ENCODE measurements at places on chromosomes 16 and 17.

DNA sequence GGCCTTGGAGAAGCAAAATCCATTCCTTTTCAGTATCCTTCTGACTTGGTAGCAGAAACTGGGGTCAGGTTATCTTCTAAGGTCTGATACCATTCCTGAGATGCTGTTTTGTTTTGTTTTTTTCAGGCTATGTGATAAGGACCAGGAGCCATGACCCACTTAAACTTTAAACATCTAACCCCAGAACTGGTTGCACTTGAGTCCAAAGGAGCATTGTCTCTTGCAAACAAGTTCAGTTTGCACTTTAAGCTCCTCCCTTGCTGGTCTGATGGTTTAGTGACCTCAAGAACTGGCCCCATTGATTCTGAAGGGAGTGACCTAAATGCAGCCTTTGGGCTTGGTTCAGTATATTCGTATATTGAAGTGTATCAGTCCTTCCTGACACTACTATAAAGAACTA lies 75.2 kb downstream of the ERCC4 start:
- DNase-seq: no peak
- H3K4me3 ChIP-seq: no peak overlapping the region
- H3K27ac ChIP-seq: no peak overlapping the region
- no peaks in the 10 kb centered on the region for H3K27me3 ChIP-seq
- H3K36me3 ChIP-seq: no peaks in the 10 kb centered on the region
- H3K4me1 ChIP-seq: no peaks in the 10 kb centered on the region

GRCh38 chr17:72604518-72604917 lies 483.7 kb downstream of the SOX9 start:
- H3K27me3 ChIP-seq: no peaks in the 10 kb centered on the region
- H3K27ac ChIP-seq: no peak overlapping the region
- H3K4me1 ChIP-seq: peaks cover 5% of the 10 kb centered on the region
- H3K36me3 ChIP-seq: no peaks in the 10 kb centered on the region

GRCh38 chr17:60534613-60535157 lies 8.6 kb upstream of the APPBP2 start:
- H3K36me3 ChIP-seq: no peaks in the 10 kb centered on the region
- H3K27me3 ChIP-seq: no peaks in the 10 kb centered on the region

GRCh38 chr16:4580250-4580649 lies 24.1 kb downstream of the C16orf96 start:
- no peaks in the 10 kb centered on the region for H3K4me1 ChIP-seq
- no peaks in the 10 kb centered on the region for H3K27me3 ChIP-seq
- no peak overlapping the region for H3K27ac ChIP-seq
- no peaks in the 10 kb centered on the region for H3K36me3 ChIP-seq
- no peak for DNase-seq

GRCh38 chr16:12458591-12459358 lies 344.9 kb downstream of the CPPED1 start:
- no peaks in the 10 kb centered on the region for H3K4me1 ChIP-seq
- H3K36me3 ChIP-seq: no peaks in the 10 kb centered on the region
- H3K27ac ChIP-seq: peak overlapping the region; percentile 17
- no peak for DNase-seq
- H3K4me3 ChIP-seq: no peak overlapping the region

DNA sequence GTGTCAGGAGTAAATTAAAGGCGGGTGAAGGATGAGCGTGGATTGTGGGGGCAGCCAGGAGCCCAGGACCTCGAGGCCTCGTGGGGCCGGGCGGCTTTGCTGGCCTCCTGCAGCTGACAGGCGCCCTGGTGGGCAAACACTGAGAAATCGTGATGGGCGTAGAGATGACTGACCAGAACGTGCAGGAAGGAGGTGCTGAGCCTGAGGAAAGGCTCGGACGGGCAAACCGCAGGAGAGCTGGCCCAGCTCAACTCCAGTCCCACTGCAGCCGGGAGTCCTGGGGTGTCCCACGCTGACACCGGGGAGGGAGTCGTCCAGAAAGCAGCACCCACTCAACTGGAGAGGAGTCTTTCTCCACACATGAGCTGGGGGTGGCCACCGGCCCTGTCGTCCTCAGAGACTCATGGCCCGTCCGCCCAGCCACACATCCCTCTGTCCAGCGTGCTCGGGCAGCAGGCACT lies 36.9 kb downstream of the METRNL start:
- H3K27ac ChIP-seq: no peak overlapping the region
- no peaks in the 10 kb centered on the region for H3K36me3 ChIP-seq
- DNase-seq: no peak
- peaks cover 4% of the 10 kb centered on the region for H3K27me3 ChIP-seq

- no peaks in the 10 kb centered on the region for H3K27me3 ChIP-seq
- DNase-seq: no peak
- no peak overlapping the region for H3K4me3 ChIP-seq
Measured at GRCh38 chr17:47665655-47666054, 15.9 kb downstream of the KPNB1 start.

DNA sequence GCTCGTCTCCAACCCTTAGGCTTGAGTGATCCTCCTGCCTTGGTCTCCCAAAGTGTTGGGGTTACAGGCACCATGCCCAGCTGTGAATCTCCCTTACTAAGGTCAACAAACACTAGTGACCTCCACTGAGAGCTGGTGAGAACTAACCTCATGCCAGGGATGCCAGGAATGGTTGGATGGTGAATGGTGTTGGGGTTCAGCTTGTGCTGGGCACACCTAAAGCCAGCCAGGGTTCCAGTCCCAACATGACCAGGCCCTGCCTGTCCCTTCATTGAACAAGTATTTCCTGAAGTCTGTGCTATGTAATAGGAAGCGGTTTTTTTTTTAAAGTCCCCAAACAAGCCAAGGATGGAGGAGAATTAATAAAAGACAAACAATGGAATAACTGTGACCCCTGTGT lies 56.0 kb upstream of the TOB1 start:
- H3K27ac ChIP-seq: peak overlapping the region; percentile 88
- DNase-seq: no peak
- peaks cover 39% of the 10 kb centered on the region for H3K4me1 ChIP-seq
- H3K36me3 ChIP-seq: no peaks in the 10 kb centered on the region

- H3K4me1 ChIP-seq: no peaks in the 10 kb centered on the region
- no peak overlapping the region for H3K4me3 ChIP-seq
- no peak overlapping the region for H3K27ac ChIP-seq
Measured at GRCh38 chr16:5508371-5508770, 410.8 kb upstream of the EEF2KMT start.

DNA sequence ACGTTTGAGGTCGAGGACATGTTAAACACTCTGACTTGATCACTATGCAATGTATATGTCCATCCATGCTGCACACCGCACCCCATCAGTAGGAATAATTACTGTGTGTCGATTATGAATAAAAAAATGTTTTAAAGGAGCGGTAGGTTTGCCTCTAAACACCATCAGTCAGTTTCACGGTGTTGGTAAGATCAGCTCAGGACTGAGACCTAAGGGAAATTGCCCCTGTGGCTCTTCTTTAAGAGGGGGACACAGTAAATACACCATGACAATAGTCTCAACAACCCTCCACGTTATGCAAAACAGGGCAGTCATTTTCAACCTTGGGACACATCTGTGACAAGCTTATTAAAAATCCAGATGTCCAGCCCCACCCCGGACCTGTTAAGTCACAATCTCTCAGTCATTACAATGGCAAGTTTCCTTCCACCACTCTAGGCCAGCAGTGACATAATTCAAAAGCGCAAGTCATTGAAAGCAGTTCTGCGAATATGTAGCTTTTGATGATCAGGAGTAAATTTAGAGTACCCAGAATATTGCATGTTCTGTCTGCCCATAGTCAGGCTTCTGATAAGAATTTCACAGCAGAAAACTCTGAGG lies 1.2 kb downstream of the ATMIN start:
- H3K4me3 ChIP-seq: peak overlapping the region; percentile 73
- H3K36me3 ChIP-seq: no peaks in the 10 kb centered on the region
- DNase-seq: peak; percentile 19
- H3K4me1 ChIP-seq: no peaks in the 10 kb centered on the region

- H3K36me3 ChIP-seq: no peaks in the 10 kb centered on the region
- no peaks in the 10 kb centered on the region for H3K4me1 ChIP-seq
- no peak for DNase-seq
- H3K4me3 ChIP-seq: no peak overlapping the region
Measured at GRCh38 chr17:379531-380465, 27.2 kb upstream of the RPH3AL start.

- DNase-seq: no peak
- H3K36me3 ChIP-seq: no peaks in the 10 kb centered on the region
- no peak overlapping the region for H3K4me3 ChIP-seq
- H3K27ac ChIP-seq: no peak overlapping the region
Measured at GRCh38 chr16:20944861-20945574, 44.4 kb downstream of the LYRM1 start.

GRCh38 chr17:17663160-17664063 lies 17.8 kb upstream of the RAI1 start:
- H3K36me3 ChIP-seq: no peaks in the 10 kb centered on the region
- H3K4me3 ChIP-seq: no peak overlapping the region
- H3K27ac ChIP-seq: no peak overlapping the region
- peak; percentile 43 for DNase-seq
- no peaks in the 10 kb centered on the region for H3K27me3 ChIP-seq

DNA sequence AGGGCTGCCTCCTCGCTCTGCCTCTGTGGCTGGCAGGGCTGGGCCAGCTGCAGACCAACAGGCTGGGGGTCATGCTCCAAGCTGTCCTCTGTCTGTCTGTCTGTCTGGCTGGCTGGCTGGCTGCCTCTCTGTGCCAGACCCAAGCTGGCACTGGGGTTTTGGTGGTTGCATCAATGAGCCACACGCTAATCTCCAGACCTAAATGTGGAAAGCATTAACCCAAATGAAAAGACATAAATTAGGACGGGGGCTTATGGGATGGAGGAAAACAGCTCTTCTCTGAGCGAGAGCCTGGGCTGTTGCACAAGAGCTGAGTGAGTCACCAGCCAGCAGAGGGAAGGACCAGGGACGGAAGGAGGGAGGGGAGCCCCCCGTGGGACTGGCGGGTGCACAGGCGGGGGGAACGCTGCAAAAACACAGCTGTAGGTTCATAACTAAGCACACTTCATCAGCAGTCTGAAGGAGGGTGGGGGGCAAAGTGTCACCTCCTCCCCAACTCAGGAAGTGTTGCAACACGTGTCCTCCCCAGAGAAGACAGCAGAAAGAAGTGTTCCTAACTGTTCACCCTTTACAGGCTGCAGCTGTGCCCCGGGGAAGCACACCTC lies 83.4 kb downstream of the GAS7 start:
- H3K27me3 ChIP-seq: no peaks in the 10 kb centered on the region
- H3K4me3 ChIP-seq: no peak overlapping the region
- no peaks in the 10 kb centered on the region for H3K4me1 ChIP-seq
- H3K36me3 ChIP-seq: no peaks in the 10 kb centered on the region
- peak; percentile 77 for DNase-seq
- H3K27ac ChIP-seq: peak overlapping the region; percentile 73

- H3K36me3 ChIP-seq: no peaks in the 10 kb centered on the region
- no peak overlapping the region for H3K27ac ChIP-seq
- DNase-seq: no peak
- H3K4me3 ChIP-seq: no peak overlapping the region
Measured at GRCh38 chr16:22857296-22858025, 43.5 kb downstream of the HS3ST2 start.

GRCh38 chr17:18143044-18143936 lies 34.7 kb downstream of the MYO15A start:
- H3K27me3 ChIP-seq: no peaks in the 10 kb centered on the region
- no peaks in the 10 kb centered on the region for H3K36me3 ChIP-seq
- DNase-seq: no peak
- H3K4me3 ChIP-seq: no peak overlapping the region
- no peak overlapping the region for H3K27ac ChIP-seq
- no peaks in the 10 kb centered on the region for H3K4me1 ChIP-seq

DNA sequence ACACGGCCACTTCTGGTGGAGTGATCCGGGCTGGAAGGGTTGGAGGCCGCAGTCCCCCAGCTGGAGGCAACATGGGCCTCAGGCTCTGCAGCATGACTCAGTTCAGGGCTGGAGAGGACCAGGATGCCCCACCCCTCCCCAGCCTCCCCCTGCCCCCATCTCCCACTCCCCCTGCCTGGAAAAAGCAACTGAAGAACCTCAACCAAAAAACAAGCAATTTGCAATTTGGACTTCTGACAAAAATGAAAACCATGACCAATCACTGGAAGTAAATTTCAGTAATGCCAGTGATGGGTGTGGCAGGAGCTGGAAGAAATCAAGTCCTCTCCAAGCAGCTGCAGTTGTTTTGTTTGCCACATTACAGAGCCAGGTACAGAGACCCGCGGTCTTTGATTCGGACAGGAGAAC lies 6.6 kb upstream of the MIF4GD start:
- no peak overlapping the region for H3K4me3 ChIP-seq
- DNase-seq: no peak
- H3K27me3 ChIP-seq: no peaks in the 10 kb centered on the region
- no peaks in the 10 kb centered on the region for H3K36me3 ChIP-seq
- H3K27ac ChIP-seq: no peak overlapping the region
- H3K4me1 ChIP-seq: no peaks in the 10 kb centered on the region

- H3K4me3 ChIP-seq: no peak overlapping the region
- no peak overlapping the region for H3K27ac ChIP-seq
- H3K4me1 ChIP-seq: no peaks in the 10 kb centered on the region
- no peaks in the 10 kb centered on the region for H3K27me3 ChIP-seq
- no peak for DNase-seq
Measured at GRCh38 chr16:23491490-23492391, 18.6 kb downstream of the GGA2 start.

DNA sequence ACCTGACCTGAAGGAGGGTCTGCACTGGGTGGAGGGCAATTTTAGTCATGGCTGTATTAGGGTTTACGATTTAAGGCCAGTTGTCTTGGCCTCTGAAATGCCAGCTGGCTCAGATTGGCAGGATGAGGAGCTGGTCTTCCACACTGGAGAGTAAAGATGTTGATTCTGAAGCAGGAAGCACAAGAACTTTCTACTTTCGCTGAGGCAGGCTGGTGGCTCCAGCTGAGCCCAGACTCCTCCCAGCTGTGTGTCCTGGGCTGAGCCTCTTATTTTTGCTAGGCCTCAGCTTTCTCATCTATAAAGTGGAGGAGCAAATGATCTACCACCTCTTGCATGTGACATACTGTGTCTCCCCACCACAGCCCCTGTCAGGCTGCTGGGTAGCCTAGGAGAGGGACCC lies 74.4 kb downstream of the MRM1 start:
- no peaks in the 10 kb centered on the region for H3K36me3 ChIP-seq
- H3K27ac ChIP-seq: no peak overlapping the region
- H3K27me3 ChIP-seq: no peaks in the 10 kb centered on the region
- no peak overlapping the region for H3K4me3 ChIP-seq
- no peak for DNase-seq
- H3K4me1 ChIP-seq: no peaks in the 10 kb centered on the region

- H3K36me3 ChIP-seq: no peaks in the 10 kb centered on the region
- no peaks in the 10 kb centered on the region for H3K4me1 ChIP-seq
- no peak for DNase-seq
- H3K4me3 ChIP-seq: no peak overlapping the region
- no peak overlapping the region for H3K27ac ChIP-seq
- H3K27me3 ChIP-seq: no peaks in the 10 kb centered on the region
Measured at GRCh38 chr16:80654094-80654862, 113.5 kb downstream of the DYNLRB2 start.

GRCh38 chr17:34365340-34365739 lies 2.3 kb upstream of the CCL1 start:
- H3K27me3 ChIP-seq: no peaks in the 10 kb centered on the region
- no peaks in the 10 kb centered on the region for H3K36me3 ChIP-seq
- H3K4me3 ChIP-seq: no peak overlapping the region
- H3K27ac ChIP-seq: no peak overlapping the region

GRCh38 chr16:20089246-20089965 lies 15.7 kb upstream of the GPR139 start:
- H3K4me1 ChIP-seq: no peaks in the 10 kb centered on the region
- no peaks in the 10 kb centered on the region for H3K27me3 ChIP-seq
- no peak overlapping the region for H3K4me3 ChIP-seq

- no peak for DNase-seq
- H3K27me3 ChIP-seq: no peaks in the 10 kb centered on the region
- no peaks in the 10 kb centered on the region for H3K36me3 ChIP-seq
- peaks cover 14% of the 10 kb centered on the region for H3K4me1 ChIP-seq
Measured at GRCh38 chr16:67884-68789, 4.3 kb downstream of the RHBDF1 start.

GRCh38 chr16:75038036-75038858 lies 39.4 kb downstream of the ZNRF1 start:
- H3K36me3 ChIP-seq: no peaks in the 10 kb centered on the region
- no peaks in the 10 kb centered on the region for H3K27me3 ChIP-seq
